ENCODE measurements at places on chromosomes 12 and 14.

- no peak for DNase-seq
Observed at GRCh38 chr14:57578801-57579200, 85.1 kb upstream of the CCDC198 start.

DNA sequence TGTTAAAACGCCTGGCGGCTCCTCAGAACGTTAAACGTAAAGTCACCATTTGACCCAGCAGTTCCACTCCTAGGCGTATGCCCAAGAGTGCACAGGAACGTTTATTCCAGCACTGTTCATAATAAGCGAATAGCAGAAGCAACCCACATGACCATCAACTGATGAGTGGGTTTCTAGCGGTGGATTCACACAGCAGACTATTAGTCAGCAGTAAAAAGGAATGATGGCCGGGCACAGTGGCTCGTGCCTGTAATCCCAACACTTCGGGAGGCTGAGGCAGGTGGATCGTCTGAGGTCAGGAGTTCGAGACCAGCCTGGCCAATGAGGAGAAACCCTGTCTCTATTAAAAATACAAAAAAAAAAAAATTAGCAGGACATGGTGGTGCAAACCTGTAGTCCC lies 22.4 kb upstream of the FBRSL1 start:
- no peak for DNase-seq

- no peak for DNase-seq
Observed at GRCh38 chr12:132437252-132437932, 52.6 kb upstream of the FBRSL1 start.

DNA sequence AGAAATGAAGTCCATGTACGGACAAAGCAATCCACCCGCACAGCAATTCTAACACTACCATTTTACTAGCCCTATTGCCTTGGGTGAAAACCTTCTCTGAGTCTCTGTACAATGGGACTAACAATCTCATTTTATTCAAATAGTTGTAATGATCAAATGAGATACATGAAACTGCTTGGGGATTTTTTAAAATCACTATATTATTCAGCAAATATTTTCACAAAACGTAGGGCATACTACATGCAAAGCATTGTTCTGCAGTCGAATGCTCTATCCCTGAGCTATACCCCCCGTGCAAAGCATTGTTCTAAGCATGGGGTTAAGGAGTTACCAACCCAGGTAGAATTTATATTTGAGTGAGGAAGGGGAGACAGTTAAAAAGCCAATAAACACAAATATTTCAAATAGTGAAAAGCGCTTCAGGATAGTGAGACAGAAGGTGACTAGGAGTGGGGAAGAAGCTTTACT lies 554 bp upstream of the ATF7 start:
- no peak for DNase-seq

DNA sequence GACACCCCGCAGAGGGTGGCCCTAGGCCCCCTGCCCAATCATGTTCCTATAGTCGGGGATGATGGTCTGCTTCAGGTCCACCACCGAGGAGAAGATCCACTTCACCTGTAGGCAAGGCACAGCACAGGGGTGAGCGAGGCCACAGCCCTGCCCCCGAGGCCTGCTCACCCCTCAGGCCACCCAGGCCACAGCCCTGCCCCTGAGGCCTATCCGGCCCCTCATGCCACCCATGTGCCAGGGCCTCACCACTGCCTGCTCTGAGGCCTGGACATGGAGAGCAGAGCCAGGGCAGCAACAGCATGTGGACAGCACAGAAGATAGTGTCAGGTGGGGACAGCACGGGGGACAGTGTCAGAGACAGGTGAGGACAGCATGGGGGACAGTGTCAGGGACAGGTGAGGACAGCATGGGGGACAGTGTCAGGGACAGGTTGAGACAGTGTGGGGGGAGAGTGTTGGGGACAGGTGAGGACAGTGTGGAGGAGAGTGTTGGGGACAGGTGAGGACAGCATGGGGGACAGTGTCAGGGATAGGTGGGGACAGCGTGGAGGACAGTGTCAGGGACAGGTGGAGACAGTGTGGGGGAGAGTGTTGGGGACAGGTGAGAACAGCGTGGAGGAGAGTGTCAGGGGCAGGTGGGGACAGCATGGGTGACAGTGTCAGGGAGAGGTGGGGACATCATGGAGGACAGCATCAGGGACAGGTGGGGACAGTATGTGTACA lies 239.7 kb downstream of the TMEM121 start:
- DNase-seq = no peak

DNA sequence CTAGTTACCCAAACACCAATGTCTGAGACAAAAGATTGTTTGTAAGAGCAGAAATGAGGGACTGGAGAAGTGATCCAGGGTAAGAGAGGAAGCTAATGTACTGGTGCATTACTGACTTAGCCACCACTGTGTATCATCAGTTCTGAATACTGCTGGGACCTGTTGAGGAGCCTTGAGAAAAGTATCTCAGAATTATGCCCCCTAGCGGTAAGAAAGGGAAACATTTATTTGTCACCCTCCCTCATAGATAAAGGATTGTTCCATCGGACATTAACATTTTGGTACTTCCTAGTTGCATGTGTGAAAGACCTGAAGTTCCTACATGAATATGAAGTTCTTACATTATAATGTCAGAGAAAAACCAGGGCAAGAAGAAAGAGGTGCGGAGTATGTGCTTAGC lies 612.5 kb downstream of the FSCB start:
- no peak for DNase-seq

DNA sequence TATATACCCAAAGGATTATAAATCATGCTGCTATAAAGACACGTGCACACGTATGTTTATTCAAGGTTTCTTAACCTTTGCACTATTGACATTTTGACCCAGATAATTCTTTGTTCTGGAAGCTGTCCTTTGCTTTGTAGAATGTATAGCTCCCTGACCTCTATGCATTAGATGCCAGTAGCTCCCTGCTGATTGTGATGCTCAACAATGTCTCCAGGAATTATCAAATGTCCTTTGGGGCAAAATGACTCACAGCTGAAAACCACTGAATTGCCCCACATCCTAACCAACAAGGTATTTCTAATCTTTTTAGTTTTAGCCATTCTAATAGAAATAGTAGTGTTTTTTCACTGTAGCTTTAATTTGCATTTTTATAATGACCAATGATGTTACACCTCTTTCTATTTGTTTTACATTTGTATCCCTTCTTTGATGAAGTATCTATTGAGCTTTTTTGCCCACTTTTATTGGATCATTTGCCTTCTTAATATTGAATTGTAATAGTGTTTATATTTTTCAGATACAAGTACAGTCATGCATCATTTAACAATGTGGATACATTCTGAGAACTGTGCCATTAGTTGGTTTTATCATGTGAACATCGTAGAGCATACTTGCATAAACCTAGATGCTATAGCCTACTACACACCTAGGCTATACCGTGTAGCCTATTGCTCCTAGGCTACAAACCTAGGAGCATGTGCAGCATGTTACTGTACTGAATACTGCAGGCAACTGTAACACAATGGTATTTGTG lies 10.4 kb upstream of the NOPCHAP1 start:
- DNase-seq = no peak

DNA sequence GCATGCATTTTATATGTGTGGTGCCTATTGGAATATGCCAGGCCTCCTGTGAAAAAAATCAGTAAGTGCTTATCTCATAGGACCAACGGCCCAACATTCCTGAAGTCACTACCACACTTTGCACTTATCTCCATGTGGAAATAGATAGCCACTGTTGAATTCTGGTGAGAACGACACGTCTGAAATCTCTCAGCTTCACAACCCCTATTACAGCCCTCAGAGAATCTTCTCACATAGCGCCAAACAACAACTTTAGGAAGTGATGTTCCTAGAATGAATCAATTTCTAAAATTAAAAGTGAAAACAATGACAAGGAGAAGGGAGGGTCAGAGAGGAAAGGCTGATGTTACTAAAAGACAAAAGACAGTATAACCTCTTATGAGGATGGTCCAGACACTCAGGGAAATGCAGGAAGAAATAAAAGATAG lies 270.8 kb upstream of the BTG1 start:
- no peak for DNase-seq

GRCh38 chr14:80629606-80630005 lies 311.9 kb downstream of the CEP128 start:
- no peak for DNase-seq

- DNase-seq = no peak
Observed at GRCh38 chr12:19085090-19085489, 44.4 kb upstream of the PLEKHA5 start.

DNA sequence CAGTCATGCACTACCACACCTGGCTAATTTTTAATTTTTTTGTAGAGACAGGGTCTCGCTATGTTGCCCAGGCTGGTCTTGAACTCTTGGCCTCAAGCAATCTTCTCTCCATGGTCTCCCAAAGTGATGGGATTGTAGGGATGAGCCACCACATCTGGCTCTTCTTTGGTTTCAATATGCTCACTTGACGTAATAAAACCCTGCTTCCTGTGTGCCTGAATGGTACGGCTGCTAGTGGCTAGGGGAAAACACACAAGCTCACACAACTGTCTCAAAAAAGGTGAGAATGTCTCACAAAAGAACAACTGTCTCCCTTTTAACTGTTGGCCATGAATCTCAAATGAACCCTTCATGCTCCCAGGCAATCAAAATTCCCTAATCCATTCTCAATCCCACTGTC lies 15.0 kb downstream of the C1S start:
- no peak for DNase-seq

DNA sequence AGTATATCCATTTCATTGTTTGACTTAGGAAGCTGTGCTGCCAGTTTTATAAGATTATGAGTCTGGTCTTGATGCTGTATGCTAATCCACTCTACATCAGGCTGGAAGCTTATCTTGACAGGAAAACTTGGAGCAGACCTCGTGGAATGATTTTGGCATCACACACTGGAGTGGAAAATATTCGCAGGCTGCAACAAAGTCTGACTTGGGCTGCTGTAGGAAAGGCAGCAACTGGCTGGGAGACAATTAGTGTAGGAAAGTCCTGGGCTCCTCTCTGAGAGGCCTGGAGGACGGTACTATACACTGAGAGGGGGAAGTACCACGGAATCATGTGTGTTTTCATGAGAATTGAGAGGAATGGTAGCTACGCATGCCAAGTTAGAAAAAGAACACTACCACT lies 383.7 kb downstream of the ETNK1 start:
- no peak for DNase-seq

GRCh38 chr12:1738446-1738845 lies 47.6 kb downstream of the ADIPOR2 start:
- DNase-seq = no peak

DNA sequence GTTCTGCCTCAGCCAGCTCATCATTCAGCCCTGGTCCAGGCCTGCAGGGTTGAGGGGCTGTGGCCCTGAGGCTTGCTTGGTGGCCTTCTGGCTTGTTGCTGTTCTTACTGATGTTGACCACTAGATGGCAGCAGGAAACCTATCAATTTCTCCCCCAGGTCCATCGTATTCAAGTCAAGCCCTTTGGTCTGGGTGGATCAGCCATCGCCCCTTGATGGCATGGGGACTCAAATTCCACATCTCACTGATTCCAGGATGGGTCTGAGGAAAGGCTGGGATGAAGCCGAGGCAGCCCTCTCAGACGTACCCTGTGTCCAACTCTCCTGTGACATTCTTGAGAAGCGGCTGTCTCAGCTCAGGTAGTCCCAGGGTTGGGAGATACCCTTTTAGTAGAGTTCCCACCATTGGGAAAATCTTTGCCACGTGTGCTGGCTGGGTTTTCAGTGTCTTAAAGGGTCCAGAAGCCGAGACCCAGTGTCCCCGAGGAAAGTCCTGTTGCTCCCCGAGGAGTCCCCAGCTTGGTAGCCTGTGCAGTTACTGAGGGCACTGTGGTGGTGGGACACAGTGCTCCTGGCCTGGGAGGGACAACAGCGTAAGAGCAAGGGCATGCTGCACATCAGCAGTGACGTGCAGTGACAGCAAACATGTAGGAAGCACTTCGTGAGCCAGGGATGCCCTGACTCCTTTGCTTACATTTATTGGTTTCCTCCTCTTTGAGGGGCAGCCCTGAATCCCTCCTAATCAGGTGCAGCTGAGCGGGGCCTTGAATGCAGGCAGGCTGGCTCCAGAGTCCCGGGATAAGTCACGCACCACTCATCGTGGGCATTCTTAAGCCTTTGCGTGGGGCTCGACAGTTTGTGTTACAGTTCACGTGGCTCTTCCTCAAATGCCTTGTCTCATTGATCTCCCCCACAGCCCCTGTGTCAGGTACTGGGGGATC lies 58.6 kb downstream of the TSPAN9 start:
- DNase-seq = no peak

DNA sequence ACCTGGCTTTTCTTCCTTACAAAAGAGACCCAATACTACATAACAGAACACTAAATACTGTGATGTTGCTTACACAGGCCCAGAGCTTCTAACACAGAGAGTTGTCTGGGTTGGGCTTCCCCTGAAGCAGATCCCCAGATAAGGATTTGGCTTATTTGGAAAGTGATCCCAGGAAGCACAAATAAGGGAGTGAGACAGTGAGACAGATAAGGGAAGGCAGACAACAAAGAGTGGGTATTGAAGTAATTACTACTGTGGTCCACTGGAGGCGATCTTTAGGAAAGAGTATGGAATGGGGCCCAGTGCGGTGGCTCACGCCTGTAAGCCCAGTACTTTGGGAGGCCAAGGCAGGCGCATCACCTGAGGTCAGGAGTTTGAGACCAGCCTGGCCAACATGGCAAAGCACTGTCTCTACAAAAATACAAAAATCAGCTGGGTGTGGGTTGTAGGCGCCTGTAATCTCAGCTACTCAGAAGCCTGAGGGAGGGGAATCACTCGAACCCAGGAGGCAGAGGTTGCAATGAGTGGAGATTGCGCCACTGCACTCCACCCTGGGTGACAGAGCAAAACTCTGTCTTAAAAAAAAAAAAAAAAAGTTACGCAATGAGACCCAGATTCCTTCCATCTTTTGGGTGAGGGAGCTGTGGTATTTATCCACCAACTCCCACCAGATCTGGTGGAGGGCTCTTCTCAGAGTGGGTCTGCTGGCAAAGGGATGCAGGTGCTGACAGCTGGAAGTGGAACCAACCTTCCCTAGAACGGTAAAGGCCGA lies 10.2 kb upstream of the C12orf43 start:
- no peak for DNase-seq

GRCh38 chr14:90555126-90556011 lies 158.5 kb downstream of the CALM1 start:
- no peak for DNase-seq

GRCh38 chr14:51681411-51681810 lies 29.7 kb downstream of the FRMD6 start:
- DNase-seq = no peak
